ENCODE measurements at places on chromosomes 1 and 21. TPM values are rescaled to one million over a fixed set of nuclear protein-coding genes. Genes with fewer than 3 reads are reported as not detected.

- no peak overlapping the region for H3K27ac ChIP-seq
- DNase-seq, result no peak
- no peak overlapping the region for H3K4me3 ChIP-seq
- no peaks in the 10 kb centered on the region for H3K36me3 ChIP-seq
- no peaks in the 10 kb centered on the region for H3K27me3 ChIP-seq
These were observed 4.5 kb downstream of the AKNAD1 start for GRCh38 chr1:108852221-108852975.

DNA sequence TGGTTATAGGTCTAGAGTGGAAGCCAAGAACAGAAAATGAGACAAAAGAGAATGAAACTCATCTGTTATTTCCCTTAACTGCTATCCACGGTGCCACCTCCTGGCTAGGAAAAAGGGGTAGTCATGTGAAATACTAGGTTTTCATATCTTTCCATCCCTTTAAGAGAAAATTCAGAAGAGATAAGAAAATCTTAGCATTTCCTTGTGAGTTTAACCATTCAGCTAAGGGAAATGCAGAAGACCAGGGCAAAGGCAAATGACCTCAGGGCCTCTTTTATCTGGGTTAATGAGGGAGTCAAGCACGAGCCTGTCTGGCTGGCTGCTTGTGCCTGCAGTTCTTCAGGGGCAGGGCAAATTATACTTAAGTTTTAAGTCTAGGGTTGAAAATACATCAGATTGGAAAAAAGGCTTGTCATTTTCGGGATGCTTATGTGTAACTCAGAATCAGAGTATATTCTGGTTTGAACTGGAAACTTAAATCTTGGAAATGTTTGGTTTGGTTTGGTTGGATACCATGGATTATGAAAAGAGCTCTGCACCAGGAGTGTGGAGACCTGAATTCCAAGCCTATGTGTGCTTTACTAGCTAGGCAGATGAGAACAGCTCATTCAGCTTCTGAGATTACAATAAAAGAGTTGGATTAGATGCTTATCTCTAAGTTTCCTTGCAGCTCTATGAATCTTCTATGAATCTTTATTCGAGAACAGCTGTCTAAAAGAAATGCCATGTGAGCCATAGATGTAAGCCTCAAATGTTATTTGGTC is 19.9 kb downstream of the NIBAN1 start:
- no peak for DNase-seq
- H3K27me3 ChIP-seq, result no peaks in the 10 kb centered on the region
- peaks cover 5% of the 10 kb centered on the region for H3K4me1 ChIP-seq
- H3K27ac ChIP-seq, result peak overlapping the region; percentile 36
- no peak overlapping the region for H3K4me3 ChIP-seq
- H3K36me3 ChIP-seq, result no peaks in the 10 kb centered on the region

LCE2B gene
- not detected for total RNA-seq

DNA sequence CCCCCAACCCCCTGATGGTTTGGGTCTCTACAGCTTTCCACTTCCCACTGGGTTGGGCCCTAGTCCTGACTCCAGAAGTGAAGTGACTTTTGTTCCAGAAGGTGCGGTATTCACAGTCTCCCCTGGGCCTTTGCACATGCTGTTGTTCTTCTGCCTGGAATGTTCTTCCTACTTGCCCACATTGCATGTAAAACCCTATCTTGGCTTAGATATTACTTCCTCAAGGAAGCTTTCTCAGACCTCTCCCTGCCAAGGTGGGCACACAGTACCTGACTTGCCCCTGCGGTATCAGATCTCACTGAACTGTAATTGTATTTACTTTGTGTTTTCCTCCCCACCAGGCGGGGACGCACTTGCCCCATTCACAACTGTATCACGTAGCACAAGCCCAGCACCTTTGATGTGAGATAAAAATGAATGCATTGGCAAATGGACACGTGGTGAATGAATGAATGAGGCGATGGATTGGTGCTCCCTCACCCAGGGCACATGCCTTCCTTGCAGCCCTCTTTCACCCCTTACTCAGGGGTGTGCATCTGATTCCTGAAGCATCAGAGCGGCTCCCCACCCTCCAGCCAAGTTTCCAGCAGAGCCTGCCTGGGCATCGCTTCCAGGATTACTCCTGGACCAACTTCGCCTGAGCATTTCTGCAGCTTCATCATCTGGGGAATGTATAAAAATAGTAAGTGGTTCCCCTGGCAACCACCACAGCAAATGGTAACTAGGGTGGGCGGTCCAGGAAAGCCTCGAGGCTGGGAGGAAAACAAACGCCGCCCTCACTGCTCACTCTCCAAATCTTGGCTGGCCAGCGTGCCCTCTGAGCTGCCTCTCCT is 19.8 kb downstream of the NENF start:
- H3K4me3 ChIP-seq, result no peak overlapping the region
- DNase-seq, result peak; percentile 73
- H3K4me1 ChIP-seq, result no peaks in the 10 kb centered on the region
- no peaks in the 10 kb centered on the region for H3K36me3 ChIP-seq

- no peak for DNase-seq
- H3K27me3 ChIP-seq, result no peaks in the 10 kb centered on the region
- H3K4me1 ChIP-seq, result no peaks in the 10 kb centered on the region
- H3K36me3 ChIP-seq, result no peaks in the 10 kb centered on the region
These were observed 12.6 kb downstream of the MAP7D1 start for GRCh38 chr1:36168514-36168913.

CDKN2C gene
- 25.6 TPM for total RNA-seq

- H3K27ac ChIP-seq, result no peak overlapping the region
- no peak for DNase-seq
- H3K36me3 ChIP-seq, result no peaks in the 10 kb centered on the region
- no peak overlapping the region for H3K4me3 ChIP-seq
- H3K27me3 ChIP-seq, result no peaks in the 10 kb centered on the region
These were observed 50.7 kb downstream of the ZNF684 start for GRCh38 chr1:40582116-40582515.

- H3K4me3 ChIP-seq, result no peak overlapping the region
- H3K4me1 ChIP-seq, result peaks cover 6% of the 10 kb centered on the region
- no peaks in the 10 kb centered on the region for H3K36me3 ChIP-seq
These were observed 63.4 kb upstream of the PPP2R5A start for GRCh38 chr1:212221801-212222200.

DNA sequence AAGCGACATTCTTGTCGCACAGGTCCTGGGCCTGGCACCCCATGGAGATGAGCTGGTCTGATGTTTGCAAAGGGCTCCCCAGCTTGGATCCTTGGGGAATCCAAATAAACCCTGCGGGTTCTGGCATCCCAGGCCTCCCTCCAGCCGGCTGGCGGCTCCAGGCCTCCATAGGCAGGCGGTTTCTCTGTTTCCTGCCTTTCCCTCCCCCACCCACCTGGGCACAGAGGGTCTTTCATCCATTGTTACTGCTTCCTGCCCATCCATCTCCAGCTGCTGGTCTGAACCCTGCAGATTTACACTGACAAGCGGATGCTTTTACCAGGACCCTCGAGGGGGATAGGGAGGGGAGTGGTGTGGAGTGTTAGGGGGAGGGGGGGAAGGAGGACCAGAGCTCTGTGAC is 39.1 kb upstream of the ID3 start:
- DNase-seq, result no peak
- no peaks in the 10 kb centered on the region for H3K27me3 ChIP-seq
- H3K4me1 ChIP-seq, result peaks cover 4% of the 10 kb centered on the region

ERICH3 gene
- total RNA-seq, result under 0.01 TPM

DNA sequence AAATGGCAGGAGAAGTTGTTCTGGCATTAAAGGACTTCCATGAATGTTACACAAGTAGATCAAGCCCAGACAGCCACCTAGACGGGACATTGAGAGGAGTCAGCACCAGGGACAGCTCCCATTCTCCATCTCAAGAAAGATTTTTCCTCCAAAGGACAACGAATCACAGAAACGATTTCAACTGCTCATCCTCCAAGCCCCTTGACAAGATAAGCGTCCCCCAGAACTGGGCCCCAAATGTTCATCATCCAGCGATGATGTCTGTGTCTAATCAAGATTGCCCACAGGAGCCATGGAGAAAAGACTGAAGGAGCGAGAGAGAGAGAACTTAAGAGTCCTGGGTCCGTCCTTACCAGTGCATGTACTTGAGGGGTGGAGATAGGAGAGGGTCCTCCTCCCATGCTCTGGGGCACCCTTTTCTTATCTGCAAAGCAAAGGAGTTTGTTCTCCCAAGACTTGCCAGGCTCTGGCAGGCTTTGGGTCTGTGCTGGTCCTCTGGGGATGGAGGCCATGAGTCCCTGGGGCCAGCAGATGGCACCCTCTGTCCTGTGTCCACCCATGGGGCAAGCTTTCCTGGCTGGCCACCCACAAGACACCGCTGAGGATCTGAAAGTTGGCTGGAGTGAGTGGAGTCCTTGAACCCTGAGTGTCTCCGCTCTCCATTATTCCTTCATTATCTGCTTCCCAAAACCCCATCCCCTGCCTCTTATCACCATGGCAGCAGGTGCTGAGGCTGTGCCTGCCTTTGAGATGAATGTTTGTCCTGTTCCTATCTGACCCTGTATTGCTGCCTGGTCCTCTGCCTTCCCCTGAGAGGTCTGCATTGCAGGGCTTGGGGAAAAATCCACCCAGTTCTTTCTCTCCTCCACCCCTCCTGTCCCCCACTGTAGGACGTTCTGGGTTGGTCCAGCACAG is 164.6 kb downstream of the ACTL8 start:
- no peaks in the 10 kb centered on the region for H3K27me3 ChIP-seq
- H3K36me3 ChIP-seq, result no peaks in the 10 kb centered on the region
- no peak for DNase-seq
- no peak overlapping the region for H3K27ac ChIP-seq

GRCh38 chr1:110612060-110612745 is 6.0 kb upstream of the KCNA2 start:
- DNase-seq, result no peak
- H3K4me3 ChIP-seq, result no peak overlapping the region
- no peaks in the 10 kb centered on the region for H3K27me3 ChIP-seq
- no peaks in the 10 kb centered on the region for H3K4me1 ChIP-seq

AADACL4 gene
- 0.14 TPM for total RNA-seq

GRCh38 chr1:204483791-204484190 is 10.8 kb downstream of the PIK3C2B start:
- no peaks in the 10 kb centered on the region for H3K36me3 ChIP-seq
- no peak overlapping the region for H3K27ac ChIP-seq
- H3K27me3 ChIP-seq, result no peaks in the 10 kb centered on the region
- H3K4me3 ChIP-seq, result no peak overlapping the region

AVPR1B gene
- not detected for total RNA-seq

DNA sequence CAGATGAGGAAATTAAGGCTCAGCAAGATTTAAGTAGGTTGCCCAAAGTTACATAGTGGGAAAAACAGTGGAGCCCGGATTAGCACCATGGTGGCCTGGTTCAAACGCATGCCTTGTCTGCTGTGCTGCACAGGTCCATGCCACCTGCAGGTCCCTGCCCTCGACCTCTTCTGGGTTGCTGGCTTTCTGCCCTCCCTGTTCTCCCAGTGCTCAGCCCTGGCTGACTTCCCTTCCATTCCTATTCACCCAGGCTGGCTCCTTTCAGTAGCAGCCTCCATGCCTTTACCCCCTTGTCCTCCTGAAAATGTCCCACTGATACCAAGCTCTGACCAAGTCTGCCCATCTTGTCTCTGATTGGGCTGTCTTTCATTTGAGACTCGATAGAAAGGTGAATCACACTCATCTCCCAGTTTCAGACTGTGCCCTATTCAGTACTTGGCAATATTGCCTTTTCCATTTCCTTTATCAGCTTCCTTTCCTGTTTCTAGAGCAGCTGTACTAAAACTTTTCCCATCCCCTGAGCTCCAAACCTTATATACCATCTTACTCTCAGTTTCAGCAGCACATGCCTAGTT is 75.8 kb downstream of the ST3GAL3 start:
- no peaks in the 10 kb centered on the region for H3K4me1 ChIP-seq
- no peak overlapping the region for H3K27ac ChIP-seq
- no peaks in the 10 kb centered on the region for H3K27me3 ChIP-seq
- no peaks in the 10 kb centered on the region for H3K36me3 ChIP-seq

PPIAL4G gene
- not detected for total RNA-seq

GRCh38 chr1:51564124-51564523 is 45.1 kb upstream of the EPS15 start:
- H3K4me1 ChIP-seq, result no peaks in the 10 kb centered on the region
- no peak overlapping the region for H3K27ac ChIP-seq
- no peaks in the 10 kb centered on the region for H3K36me3 ChIP-seq
- no peaks in the 10 kb centered on the region for H3K27me3 ChIP-seq

DNA sequence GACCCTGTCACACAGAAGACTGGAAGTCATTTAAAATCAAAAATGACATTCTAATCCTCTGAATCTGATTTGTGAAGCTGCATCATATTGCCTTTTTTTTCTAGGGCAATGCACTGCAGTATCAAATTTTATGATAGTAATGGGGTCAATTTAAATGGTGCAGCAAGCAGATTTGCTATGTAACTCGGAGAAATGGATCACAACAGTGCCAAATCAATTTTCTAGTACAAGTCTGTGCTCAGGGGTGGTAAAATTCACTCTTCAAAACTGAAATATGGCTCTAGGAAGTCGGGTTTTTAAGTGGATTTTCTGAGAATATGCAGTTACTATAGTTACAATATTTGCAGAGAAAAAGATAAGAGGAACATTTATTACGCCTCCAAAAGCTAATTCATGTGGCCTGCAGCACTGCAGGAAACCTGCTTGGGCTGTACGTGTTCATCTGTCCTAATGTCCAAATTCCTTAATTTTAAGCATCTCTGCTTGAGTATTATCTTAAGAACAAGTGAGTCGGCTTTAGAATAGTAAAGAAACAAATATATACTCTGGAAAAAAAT is 31.5 kb downstream of the HLCS start:
- H3K4me1 ChIP-seq, result no peaks in the 10 kb centered on the region
- H3K4me3 ChIP-seq, result no peak overlapping the region
- no peak for DNase-seq
- H3K36me3 ChIP-seq, result no peaks in the 10 kb centered on the region
- no peaks in the 10 kb centered on the region for H3K27me3 ChIP-seq

DNA sequence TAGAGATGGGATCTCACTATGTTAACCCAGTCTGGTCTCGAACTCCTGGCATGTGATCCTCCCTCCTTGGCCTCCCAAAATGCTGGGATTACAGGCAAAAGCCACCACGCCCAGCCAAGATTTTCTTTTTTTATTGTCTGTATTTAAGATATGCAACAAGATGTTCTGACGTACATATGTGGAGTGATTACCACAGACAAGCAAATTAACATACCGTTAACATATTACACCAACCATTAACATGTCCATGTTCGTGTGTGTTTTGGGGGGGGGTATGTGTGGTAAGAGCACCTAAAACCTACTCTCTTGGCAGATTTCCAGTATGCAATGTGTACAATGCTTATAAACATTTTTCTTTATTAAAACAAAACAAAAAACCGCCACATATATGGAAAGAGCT is 10.6 kb upstream of the KCNE2 start:
- H3K4me1 ChIP-seq, result no peaks in the 10 kb centered on the region
- no peak overlapping the region for H3K4me3 ChIP-seq
- no peaks in the 10 kb centered on the region for H3K27me3 ChIP-seq
- H3K27ac ChIP-seq, result no peak overlapping the region
- no peaks in the 10 kb centered on the region for H3K36me3 ChIP-seq

PRDM16 gene
- not detected for total RNA-seq

RPTN gene
- total RNA-seq, result not detected

GRCh38 chr1:87226341-87226760 is 102.3 kb upstream of the LMO4 start:
- H3K36me3 ChIP-seq, result no peaks in the 10 kb centered on the region

AGPAT3 gene
- 43.4 TPM for total RNA-seq

FRRS1 gene
- total RNA-seq, result 23.8 TPM

All from uterus (tissue), 4 donors.